ENCODE measurements at places on chromosomes 6 and 20.

- DNase-seq = no peak
Measured at GRCh38 chr20:47173596-47174216, 182.8 kb downstream of the ZMYND8 start.

DNA sequence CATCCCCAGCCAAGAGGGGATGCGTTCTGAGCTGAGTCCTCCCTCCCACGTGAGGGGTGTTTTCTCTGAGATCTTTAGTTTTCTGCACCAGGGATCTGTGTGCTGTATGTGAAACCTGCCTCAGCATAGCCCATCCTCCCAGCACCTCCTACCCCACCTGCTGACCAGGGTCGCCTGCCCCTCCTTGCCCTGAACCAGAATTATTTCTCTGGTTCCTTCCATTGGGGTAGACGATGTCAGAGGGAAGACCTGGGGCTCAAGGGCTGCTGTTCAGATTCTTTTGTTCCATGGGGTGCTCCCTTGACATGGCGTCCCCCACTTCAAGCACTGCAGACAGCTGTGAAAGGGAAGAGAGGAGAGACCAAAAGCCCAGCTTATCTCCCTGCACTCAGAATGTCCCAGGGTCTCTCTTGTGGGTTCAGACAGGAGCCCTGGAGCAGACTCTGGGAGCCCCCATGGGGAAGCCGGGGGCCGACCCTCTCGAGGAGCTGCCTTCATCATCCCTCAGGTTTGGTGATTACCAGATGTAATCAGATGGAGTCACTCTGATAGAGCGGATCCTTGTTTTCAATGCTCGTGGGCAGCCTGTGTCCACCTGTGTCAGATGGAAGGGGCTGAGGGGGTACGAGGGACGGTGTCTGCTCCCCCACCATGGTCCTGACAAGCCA lies 74.3 kb downstream of the ERMARD start:
- DNase-seq = no peak

- no peak for DNase-seq
Measured at GRCh38 chr20:9202420-9203080, 133.7 kb downstream of the PLCB4 start.

DNA sequence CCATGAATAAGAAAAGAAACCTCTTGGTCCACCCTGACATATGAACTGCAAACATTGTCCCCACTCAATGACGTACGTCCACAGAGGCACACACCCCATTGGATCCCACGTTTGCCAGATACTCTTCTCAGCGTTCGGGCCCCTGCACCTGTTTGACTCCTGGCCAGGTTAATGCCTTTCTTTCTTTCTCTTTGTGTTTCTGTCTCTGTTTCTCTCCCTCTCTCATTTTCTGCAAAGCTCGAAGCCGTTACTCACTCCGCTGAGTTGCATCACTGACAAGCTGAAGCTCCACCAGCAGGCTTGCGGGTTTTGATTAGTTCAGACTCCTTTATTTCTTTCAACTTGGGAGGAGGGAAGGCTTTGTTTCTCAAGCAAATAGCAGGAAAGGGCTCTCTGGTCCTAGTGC lies 135.5 kb upstream of the SUPT3H start:
- DNase-seq = no peak

GRCh38 chr6:153125032-153125431 lies 6.0 kb downstream of the RGS17 start:
- DNase-seq = no peak

GRCh38 chr20:46286977-46287376 lies 21.3 kb downstream of the CDH22 start:
- no peak for DNase-seq

All from SIG-M5 (cell line).